Large intestine (tissue), 12 donors: ENCODE measurements at places on chromosomes 13 and 19. TPM values are rescaled to one million over a fixed set of nuclear protein-coding genes. Genes with fewer than 3 reads are reported as not detected.

DNA sequence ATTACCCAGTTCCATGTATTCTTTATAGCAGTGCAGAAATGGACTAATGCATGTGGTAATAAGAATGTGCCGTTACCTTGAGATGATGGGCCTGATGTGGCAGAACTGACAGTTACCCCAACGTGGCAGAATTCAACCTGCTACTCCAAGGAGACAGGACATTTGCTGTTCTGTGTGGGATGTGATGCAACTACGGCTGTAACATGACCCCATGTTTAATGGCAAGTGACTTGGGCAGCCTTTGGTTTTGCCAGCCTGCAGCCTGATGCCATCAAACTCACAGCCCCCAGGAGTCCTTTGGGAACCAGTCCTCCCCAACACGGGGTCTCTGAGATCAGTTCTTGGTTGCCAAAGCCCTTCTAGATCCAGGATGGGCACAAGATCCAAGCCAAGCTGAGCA lies 107.3 kb downstream of the ZNF557 start:
- H3K36me3 ChIP-seq: peaks cover 26% of the 10 kb centered on the region
- peaks cover 17% of the 10 kb centered on the region for H3K4me1 ChIP-seq

BCAM gene
- polyA plus RNA-seq: 154 TPM

DNA sequence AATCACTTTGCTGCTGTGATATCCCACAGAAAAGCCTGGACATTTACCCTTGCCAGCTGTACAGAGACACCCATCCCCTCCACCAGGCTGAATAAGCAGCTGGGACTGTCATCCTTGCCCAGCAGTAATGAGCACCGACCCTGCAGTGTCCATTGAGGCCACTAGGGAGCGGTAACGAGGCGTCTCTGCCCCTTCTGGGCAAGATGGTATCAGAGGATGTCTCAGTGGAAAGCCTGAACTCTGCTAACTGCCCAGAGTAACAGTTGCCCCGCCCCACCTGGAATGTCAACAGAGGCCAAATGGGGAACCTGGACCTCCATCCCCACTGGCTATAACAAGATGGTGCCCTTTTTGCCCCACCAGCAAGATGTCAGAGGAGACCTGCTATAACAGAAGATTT lies 22.8 kb upstream of the CEACAM20 start:
- H3K4me3 ChIP-seq: no peak overlapping the region
- no peaks in the 10 kb centered on the region for H3K4me1 ChIP-seq
- peak; percentile 34 for DNase-seq
- H3K27ac ChIP-seq: no peak overlapping the region
- no peaks in the 10 kb centered on the region for H3K36me3 ChIP-seq

DNA sequence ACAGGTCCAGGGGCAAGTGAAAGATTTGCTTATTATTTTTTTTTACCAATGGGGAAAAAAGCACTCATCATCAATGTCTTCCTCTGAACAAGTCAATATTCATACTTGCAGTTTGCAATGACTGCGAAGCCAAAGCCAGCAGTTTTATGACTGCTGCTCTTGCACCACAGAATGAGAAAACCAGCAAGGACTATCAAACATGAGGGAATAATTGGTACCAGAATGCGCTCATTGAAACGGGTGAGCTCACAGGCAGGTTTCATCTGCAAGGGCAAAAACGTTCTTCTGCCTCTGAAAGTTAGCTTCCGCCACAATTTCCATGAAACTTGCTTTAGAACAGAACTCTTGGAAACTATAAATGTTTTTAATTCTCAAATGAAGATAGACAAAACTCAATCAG lies 5.5 kb downstream of the DLEU7 start:
- H3K36me3 ChIP-seq: no peaks in the 10 kb centered on the region
- DNase-seq: no peak
- H3K4me3 ChIP-seq: no peak overlapping the region
- H3K27ac ChIP-seq: no peak overlapping the region

MAST1 gene
- polyA plus RNA-seq: 4.4 TPM

- no peak overlapping the region for H3K4me3 ChIP-seq
- H3K4me1 ChIP-seq: no peaks in the 10 kb centered on the region
- H3K36me3 ChIP-seq: no peaks in the 10 kb centered on the region
- H3K27ac ChIP-seq: no peak overlapping the region
- H3K27me3 ChIP-seq: no peaks in the 10 kb centered on the region
These were observed 204.4 kb downstream of the COG6 start for GRCh38 chr13:39859898-39860297.

GRCh38 chr13:40651866-40652587 lies 14.4 kb downstream of the FOXO1 start:
- no peak overlapping the region for H3K27ac ChIP-seq
- H3K4me1 ChIP-seq: peaks cover 3% of the 10 kb centered on the region
- no peak for DNase-seq
- no peaks in the 10 kb centered on the region for H3K36me3 ChIP-seq
- no peak overlapping the region for H3K4me3 ChIP-seq
- no peaks in the 10 kb centered on the region for H3K27me3 ChIP-seq

- peaks cover 36% of the 10 kb centered on the region for H3K36me3 ChIP-seq
- peaks cover 12% of the 10 kb centered on the region for H3K4me1 ChIP-seq
- H3K27me3 ChIP-seq: no peaks in the 10 kb centered on the region
- peak overlapping the region; percentile 41 for H3K4me3 ChIP-seq
- peak overlapping the region; percentile 58 for H3K27ac ChIP-seq
- DNase-seq: no peak
These were observed 2.0 kb downstream of the KCTD15 start for GRCh38 chr19:33798681-33799111.

- H3K4me3 ChIP-seq: peak overlapping the region; percentile 94
- DNase-seq: peak; percentile 47
- peaks cover 8% of the 10 kb centered on the region for H3K36me3 ChIP-seq
- no peaks in the 10 kb centered on the region for H3K4me1 ChIP-seq
- no peak overlapping the region for H3K27ac ChIP-seq
These were observed 859 bp downstream of the ZNF568 start for GRCh38 chr19:36916991-36917390.
